ENCODE measurements at places on chromosomes 2 and 18. TPM values are rescaled to one million over a fixed set of nuclear protein-coding genes. Genes with fewer than 3 reads are reported as not detected.

- no peak for DNase-seq
These were observed 164.9 kb upstream of the ZFP36L2 start for GRCh38 chr2:43391201-43391877.

The KCNK3 gene
- total RNA-seq, result 4.1 TPM

- DNase-seq, result peak; percentile 39
These were observed 10.9 kb upstream of the FHL2 start for GRCh38 chr2:105409717-105410116.

- DNase-seq, result no peak
These were observed 79.0 kb upstream of the ACAA2 start for GRCh38 chr18:49892148-49892924.

DNA sequence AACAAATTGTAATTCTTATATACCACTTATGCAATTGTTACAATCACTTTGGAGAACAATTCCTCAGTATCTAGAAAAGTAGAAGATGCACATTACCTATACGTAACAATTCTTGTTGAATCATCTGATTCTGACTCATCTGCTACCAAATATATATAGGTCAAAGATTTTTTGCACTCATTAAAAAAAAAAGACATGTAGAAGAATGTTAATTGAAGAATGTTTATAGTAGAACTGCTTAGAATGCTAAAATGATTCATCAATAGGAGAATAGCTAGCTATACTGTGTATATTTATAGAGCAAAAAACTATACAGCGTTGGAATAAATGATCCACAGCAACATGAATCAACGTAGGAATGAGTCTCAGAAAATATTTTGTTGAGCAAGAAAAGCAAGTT lies 29.5 kb upstream of the STAT1 start:
- DNase-seq, result no peak

The TBR1 gene
- total RNA-seq, result 73.8 TPM

- no peak for DNase-seq
These were observed 107.2 kb upstream of the UGP2 start for GRCh38 chr2:63734510-63734909.

The LHCGR gene
- under 0.01 TPM for total RNA-seq

The OSGEPL1 gene
- total RNA-seq, result 26.1 TPM

GRCh38 chr2:147663153-147663961 lies 181.5 kb upstream of the ACVR2A start:
- no peak for DNase-seq

GRCh38 chr2:196801674-196802261 lies 2.3 kb upstream of the GTF3C3 start:
- DNase-seq, result no peak

GRCh38 chr2:241904011-241904718 lies 34.6 kb downstream of the RTP5 start:
- no peak for DNase-seq
